ENCODE measurements at places on chromosomes 5 and 9.

DNA sequence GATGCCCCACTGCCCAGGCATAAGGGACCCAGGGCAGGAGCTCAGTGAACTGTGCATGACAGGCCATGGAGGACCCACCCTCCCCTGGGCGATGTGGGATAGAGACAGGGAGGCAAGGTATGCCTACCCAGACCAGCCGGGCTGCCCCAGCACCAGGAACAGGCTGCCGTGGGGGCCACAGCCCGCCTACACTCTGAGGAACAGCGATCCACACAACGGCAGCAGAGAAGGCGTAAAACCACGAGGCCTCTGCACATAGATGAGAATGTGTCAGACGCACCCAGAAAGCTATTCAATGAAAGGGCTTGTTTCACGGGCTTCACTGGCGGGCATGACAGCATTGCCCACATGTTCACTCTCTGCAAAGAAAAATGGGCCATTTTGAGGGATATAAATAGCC, 49.5 kb downstream of the SEMA4D start:
- DNase-seq: no peak

GRCh38 chr9:74697535-74697934, 190.2 kb downstream of the TRPM6 start:
- no peak for DNase-seq

- no peak for DNase-seq
Measured at GRCh38 chr9:122988141-122988540, 45.3 kb upstream of the GPR21 start.

DNA sequence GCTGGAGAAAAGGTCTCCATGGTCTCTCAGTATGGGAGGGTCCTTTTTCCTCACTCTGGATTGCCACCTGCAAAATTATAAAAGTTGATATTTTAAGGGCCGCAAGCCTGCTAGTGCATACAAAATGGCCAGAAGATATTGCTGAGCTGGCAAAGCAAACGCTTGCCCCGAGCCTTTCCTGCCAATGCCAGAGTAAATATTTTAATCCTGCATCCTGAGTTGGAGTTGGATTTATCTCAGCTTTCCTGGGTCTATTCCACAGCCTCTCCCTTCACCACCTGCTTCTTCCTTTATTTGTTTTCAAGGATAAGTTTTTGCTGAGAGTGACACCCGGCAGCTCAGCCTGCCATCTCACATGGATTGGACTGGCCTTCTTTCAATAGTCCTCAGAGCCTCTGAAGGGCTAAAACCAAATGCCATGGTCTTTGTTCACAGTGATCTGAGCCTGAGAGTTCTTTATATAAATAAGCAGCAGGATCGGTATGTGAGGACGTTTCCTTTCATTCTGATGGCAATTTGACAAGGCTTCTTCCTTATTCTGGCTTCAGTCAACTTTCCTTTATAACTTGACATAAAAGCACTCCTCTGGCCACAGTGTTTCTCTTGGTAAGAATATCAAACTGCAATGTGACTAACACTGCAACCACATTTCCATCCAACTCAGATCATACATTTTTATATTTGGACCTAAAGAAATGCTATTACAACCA, 170.1 kb downstream of the ADAMTS12 start:
- no peak for DNase-seq

DNA sequence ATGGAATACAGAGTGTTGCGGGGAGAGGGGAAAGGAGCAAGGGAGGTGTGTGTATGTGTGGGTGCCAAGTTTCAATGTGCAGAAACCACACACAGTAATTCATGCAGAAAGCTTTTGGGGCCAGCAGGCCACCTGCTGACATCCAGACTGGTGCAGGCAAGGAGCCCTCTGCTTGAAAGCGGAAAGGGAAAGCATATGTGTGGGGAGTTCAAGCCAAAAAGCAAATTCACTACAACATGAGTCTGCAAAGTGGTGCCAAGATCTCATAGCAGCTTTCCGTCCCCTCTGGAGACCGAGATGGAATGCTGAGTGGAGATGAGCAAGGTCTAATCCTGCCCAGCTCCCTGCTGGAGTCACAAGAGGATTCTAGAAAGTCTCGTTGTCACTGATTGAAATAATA, 159.7 kb upstream of the VLDLR start:
- DNase-seq: no peak

- DNase-seq: no peak
Measured at GRCh38 chr5:95842854-95843544, 20.5 kb upstream of the GLRX start.

All from T-helper 2 cell (primary cell).